ENCODE measurements at places on chromosomes 2 and 18. TPM values are rescaled to one million over a fixed set of nuclear protein-coding genes. Genes with fewer than 3 reads are reported as not detected.

GRCh38 chr2:102282678-102283091 lies 28.7 kb upstream of the IL1RL1 start:
- H3K4me3 ChIP-seq, result no peak overlapping the region
- H3K27me3 ChIP-seq, result peaks cover 1% of the 10 kb centered on the region
- H3K36me3 ChIP-seq, result no peaks in the 10 kb centered on the region
- peaks cover 25% of the 10 kb centered on the region for H3K4me1 ChIP-seq

DNA sequence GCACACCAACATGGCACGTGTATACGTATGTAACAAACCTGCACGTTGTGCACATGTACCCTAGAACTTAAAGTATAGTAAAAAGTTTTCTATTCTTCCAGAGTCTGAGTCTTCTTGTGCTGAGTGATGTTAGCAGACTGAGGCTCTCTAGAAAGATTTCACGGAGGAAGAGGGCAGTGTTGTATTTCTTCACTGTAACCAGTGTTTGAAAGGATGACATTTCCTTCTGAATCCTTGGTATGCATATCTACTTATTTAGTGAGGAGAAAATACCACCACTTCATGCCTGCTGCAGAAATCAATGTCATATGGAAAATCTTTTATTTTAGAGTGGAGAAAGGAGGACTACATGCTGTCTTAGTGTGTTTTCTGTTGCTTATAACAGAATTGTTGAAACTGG lies 357.1 kb downstream of the CCDC85A start:
- no peaks in the 10 kb centered on the region for H3K4me1 ChIP-seq
- no peaks in the 10 kb centered on the region for H3K27me3 ChIP-seq
- H3K36me3 ChIP-seq, result no peaks in the 10 kb centered on the region
- no peak overlapping the region for H3K27ac ChIP-seq
- H3K4me3 ChIP-seq, result no peak overlapping the region

DNA sequence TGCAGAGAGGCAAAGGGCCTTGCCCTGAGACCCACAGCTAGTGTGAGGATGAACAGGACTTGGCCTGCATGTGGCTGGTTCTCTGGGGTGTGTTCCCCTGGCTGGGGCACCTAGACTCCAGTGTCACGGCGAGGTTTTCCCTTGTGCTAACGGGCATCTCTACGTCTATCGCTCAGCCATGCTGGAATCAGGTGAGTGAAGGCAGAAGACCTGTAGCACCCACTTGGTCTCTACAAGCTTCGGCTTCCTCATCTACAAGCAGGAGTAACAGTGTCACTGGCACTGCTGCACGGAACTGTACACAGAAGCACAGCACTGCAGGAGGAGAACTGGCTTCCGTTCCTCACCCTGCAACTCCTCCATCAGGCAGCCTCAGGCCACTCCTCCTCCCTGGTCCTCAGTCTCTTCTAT lies 30.6 kb downstream of the HS1BP3 start:
- no peak overlapping the region for H3K27ac ChIP-seq
- no peaks in the 10 kb centered on the region for H3K27me3 ChIP-seq
- DNase-seq, result no peak
- no peaks in the 10 kb centered on the region for H3K4me1 ChIP-seq
- H3K36me3 ChIP-seq, result peaks cover 3% of the 10 kb centered on the region
- H3K4me3 ChIP-seq, result no peak overlapping the region

The ICOS gene
- 61.8 TPM for total RNA-seq

All from activated CD4-positive, alpha-beta memory T cell treated with anti-CD3 and anti-CD28 coated beads, Interleukin-2, amount 10 ng/mL, durations not matched to agents 7 days and 5 days (primary cell).